ENCODE measurements at places on chromosomes 6 and 20.

DNA sequence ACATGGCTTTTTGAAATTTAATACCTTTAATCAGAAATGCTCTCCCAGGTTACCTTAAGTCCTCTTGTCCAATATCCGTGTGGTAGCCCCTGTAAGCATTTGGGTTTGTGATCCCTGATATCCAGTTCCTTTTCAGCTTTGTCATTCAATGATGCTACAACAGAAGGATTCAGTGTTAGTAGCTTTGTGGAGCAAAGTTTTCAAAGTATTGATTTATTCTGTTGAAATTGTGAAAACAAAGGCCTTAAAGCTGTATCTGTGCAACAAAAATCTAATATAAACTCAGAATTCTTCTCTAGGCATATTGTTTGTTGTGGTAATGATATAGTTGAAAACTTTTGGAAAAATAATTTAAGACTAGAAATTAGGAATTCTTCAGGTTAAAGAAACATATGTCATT lies 91.9 kb downstream of the ADGRB3 start:
- no peak for DNase-seq

DNA sequence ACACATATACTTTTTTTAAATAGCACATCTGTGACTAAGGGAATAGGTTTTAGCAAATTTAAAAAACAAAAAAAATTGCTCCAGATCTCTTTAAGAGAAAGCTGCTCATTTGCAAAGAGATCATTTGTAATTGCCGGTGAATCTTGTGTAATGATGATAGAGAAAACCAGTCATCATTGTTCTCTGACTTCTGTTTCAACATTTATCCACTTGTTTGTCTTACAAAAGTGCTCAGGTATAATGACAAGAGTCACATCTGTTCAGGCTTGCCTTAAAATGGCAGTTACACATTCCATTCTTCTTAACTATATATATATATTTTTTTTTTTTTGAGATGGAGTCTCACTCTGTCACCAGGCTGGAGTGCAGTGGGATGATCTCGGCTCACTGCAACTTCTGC lies 165.2 kb downstream of the AIG1 start:
- DNase-seq: no peak

DNA sequence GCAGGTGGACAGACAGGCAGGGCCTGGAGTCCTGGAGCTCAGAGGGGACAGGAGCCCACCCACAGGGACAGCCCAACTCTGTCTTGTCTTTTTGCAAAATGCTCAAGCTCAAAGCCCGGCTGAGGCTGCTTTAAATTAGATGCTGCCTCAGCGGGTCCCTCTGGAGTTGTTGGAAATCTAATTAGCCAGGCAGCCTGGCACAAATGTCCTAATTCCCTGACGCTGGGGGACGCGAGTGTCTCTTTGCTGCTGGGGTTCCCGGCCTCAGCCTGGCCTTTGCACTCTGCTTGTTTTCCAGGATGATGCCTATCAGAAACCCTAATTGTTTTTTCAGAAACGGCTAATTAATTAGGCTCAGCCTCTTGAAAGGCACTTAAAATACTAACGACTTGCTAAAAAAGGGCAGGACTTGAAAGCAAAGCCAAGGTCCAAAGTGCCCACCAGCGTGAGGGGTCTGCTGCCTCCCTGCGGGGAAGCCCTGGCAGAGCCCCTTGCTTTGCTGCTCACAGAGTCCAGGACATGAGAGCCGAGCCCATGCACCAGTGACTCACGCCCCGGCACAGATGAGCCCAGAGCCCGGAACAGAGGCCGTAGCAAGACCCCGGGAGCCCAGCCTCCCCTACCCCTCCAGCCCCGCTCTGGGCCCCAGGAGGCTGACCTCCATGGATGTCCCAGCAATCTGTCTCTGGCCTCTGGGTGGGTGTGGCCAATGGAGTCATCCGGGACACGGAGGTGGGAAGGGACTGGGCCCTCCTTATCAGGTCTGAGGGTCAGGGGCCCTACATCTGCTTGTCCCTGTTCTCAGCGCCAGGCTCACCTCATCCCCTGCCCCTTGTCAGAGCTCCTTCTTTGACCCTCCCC lies 46.0 kb upstream of the BHLHE23 start:
- DNase-seq: no peak

DNA sequence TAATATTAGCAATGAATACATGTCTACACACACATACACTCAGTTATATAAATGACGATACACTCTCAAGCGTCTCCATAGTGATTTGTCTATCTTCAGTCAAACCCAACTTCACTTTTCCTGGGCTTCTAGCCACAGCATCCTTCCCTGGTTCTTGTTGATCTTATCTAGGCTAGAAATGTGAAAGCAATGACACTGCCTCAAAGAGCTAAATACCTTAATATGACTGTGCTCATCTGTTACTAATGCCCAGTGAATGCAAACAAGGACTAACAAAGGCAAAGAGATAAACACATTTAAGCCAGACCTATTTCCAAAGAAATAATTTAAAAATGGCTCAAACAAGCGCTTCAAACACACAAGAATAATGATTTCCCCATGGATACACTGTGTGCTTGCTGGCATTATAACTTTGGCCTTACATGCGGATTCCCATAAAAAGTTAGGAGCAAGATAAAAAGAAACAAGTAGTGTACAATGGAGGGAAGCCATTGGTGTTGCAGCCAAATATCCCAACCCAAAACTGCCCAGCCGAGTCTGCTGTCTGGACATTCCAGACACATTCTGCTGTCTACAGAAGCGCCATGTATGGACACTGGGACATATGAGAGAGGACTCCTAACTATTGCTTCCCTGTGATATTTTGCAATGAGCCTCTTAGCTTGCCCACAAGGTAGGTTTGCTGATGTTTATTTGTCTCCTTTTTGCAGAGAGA lies 19.5 kb upstream of the DAAM2 start:
- DNase-seq: peak; percentile 10

DNA sequence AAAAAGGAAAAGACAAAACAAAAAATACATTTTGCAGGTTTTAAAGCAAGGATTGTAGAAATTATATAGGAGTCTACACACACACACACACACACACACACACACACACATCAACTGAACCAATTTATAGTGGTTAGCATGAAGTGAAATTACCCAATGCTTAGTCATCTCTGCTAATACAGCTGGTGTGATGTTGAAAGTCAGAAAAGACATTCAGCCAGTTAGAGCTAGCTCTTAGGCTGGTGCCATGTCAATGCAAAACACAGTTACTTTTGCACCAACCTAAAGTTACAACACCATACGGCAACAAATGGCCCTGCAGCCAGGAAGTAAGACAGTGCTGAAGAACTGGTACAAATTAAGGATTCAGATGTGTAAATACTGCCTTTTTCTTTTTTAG lies 15.2 kb downstream of the FAM210B start:
- DNase-seq: no peak

DNA sequence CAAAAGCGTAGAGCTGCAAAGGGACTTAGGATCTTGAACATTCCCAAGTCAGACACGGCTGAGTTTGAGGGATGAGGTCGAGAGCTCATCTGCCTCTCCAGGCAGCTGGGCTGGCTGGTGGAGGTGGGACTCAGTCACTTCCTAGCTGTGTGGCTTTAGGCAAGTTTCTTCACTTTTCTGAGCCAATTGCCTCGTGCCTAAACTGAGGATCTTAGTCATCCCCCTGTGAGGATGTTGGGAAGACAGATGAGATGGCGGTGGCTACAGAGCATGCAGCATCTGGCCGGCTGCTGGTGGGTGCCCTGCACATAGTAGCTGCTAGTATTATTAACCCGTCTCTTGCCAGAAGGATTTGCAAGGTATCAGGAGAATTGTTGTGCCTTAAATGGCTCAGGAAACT lies 27.5 kb downstream of the TFAP2C start:
- DNase-seq: no peak

- DNase-seq: no peak
Observed at GRCh38 chr6:124200661-124201060, 397.0 kb downstream of the NKAIN2 start.

- no peak for DNase-seq
Observed at GRCh38 chr6:102736941-102737368, 1343.4 kb downstream of the GRIK2 start.

- DNase-seq: no peak
Observed at GRCh38 chr6:169862892-169863525, 111.6 kb downstream of the ERMARD start.

DNA sequence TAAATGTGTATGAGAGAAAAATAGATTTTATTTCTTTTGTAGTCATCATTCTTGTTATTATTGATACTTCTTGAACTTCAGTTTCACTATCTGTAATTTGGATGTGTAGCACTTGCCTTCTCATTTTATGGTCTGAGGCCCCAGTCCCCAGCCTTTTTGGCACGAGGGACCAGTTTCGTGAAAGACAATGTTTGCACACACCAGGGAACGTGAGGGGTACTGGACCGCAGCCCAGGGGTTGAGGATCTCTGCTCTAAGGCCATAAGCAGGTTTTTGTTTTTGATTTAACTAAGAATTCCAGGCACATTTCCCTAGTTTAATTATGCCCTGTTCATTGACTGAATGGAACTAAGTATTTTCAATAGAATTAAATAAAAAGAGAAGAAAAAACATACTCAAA lies 261.5 kb downstream of the BMP2 start:
- DNase-seq: no peak

GRCh38 chr6:19831358-19831757 lies 5.8 kb upstream of the ID4 start:
- DNase-seq: no peak

DNA sequence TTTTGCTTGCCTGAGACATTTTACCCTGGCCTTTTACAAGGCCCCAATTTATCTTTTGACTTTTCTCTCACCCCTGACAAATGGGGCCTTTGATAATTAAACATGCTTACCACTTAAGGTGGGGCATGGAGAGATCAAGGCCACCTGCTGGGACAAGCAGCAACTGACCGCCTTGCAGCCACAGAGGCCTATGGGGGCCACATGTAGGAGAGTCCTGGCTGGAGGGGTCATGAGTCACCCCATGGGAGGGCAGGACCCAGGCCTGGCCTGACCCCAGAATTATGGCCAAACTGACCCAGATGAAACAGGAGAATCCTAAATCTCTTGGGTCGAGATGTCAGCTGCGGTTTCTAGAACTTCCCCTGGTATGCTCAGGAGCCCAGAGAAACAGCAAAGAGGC lies 8.5 kb upstream of the OCSTAMP start:
- DNase-seq: no peak

DNA sequence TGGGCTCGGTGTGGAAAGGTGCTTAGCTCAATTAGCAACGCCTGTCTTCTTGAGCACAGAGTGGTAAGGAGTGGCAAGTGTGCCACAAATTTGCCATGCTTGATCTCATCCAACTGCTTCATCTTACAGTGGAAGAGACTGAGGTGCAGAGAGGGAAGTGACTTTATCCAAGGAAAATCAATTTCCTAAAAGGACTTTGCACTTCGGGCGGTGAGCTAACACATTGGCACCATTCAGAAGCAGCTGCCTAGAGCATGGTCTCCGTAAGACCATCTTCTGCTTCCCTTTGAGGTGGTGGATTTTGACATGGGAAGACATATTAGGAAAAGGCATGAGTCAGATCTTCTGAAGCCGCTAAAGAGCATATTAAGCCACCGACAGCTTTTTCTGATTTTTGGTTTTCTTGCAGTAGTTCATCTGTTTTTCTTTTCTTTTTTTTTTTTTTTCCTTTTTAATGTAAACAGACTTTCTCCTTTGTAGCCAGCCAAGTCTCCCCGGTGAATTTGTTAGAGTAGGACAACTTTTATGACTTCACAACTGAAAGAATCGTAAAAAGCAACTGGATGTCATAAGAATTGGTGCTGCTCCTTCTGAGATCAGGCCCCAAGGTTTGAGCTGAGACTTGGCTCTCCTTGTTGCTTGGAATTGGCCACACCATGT lies 273.2 kb downstream of the CDC5L start:
- DNase-seq: no peak

DNA sequence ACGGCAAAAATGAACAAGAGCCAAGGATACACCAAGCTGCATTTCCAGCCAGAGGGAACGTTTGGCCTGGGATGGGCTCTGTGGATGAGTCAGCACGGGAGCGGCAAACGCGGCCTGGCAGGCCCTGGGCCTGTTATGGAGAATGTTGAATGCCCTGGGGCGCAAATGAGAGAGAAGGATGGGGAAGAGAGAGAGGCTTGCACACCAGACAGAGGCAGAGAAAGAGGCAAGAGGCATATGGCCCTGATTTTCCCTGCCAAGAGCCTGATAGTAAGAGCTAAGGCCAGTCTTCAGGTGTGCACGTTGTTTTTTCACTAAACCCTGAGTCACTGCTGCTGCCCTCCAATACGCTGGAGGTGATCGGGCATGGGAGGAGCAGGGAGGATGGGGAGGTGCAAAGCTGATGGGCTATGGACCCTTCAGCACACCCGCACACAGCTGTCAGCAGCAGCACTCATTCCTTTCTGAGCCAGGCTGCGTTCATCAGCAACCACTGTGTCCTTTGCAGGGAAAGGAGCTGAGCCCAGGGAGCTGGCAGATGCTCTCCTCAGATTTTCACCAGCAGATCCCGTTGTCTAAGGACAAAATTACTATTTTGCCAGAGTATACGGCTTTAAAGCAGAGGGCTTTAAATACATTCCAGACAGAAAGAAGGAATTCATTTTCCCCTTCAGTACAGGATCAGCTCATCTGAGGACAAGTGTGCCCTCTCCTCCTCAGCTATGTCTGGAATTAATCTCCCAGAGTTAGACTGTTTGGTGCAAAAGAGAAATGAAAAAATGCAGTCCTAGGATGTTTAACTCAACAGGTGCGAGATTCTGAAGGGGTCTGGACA lies 61.7 kb upstream of the SLC22A23 start:
- peak; percentile 53 for DNase-seq

- DNase-seq: peak; percentile 65
Observed at GRCh38 chr20:46562373-46563169, 12.1 kb upstream of the OCSTAMP start.

DNA sequence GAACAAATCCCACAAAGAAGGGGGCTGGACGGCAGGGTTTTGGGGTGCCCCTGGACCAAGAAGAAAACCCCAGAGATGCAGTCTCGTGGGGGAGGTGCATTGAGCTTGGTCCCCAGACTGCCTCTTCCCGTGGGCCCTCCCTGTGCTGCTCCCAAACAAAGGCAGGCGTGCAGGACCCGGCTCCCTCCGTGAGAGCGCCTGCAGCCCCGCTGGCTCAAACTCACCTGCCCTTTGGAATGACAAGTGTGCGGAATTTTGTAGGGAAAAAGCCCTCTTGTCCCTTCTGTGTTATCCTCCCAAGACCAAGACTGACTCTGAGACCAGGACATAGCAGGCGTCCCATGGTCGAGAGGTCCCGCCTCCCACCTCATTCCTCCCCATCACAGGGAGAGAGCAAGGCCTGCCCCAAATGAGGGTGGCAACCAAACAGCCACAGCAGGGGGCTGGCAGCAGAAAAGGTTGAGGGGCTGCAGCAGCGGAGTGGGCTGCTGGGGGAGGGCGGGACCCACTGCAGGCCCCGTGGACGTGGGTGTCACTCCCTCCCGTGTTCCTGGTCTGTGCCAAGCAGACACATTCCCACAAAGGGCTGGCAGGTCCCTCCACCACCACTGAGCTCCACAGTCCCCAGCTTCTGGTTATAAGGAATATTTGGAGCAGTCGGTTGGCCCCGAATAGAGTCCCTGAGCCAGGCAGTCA lies 5.6 kb upstream of the FRMD1 start:
- DNase-seq: no peak

GRCh38 chr6:168376120-168376519 lies 56.5 kb upstream of the DACT2 start:
- no peak for DNase-seq

- no peak for DNase-seq
Observed at GRCh38 chr6:137216106-137216505, 3.1 kb downstream of the IFNGR1 start.

GRCh38 chr6:150627585-150628025 lies 27.9 kb downstream of the PLEKHG1 start:
- no peak for DNase-seq

GRCh38 chr6:15602154-15602553 lies 60.7 kb downstream of the DTNBP1 start:
- DNase-seq: no peak

Data from prostate gland (tissue), 2 donors.